Cortex of kidney (tissue), 1 donor: ENCODE measurements at places on chromosomes 6 and 20.

GRCh38 chr20:36826554-36827244 lies 49.2 kb upstream of the TLDC2 start:
- no peak for DNase-seq

DNA sequence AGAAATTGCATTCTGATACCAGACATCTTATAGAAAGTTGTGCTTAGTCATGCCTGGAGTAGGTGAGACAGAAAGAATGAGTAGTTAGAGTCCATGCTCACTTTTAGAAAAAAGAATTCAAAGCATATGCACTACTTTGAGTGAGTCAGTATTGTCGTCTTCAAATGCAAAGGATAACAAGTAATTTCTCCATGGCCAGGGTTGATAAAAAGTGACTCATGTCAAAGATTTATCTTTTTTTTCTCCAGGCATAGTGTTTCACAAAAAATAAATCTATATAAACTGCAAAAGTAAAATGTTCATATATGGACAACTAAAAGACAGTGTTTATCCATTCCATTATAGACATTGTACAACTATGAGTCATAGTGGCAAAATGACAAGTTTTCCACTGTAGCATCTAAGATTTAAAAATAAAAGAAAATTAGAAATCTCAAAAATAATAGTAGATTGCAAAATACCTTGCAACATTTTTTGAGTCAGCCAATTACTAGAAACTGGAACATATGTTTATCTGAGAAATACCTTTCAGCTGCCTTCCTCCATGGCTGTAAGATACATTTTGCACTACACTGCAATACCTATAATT lies 329.6 kb downstream of the GRIK2 start:
- no peak for DNase-seq

GRCh38 chr20:52379723-52380336 lies 188.3 kb upstream of the ZFP64 start:
- no peak for DNase-seq

DNA sequence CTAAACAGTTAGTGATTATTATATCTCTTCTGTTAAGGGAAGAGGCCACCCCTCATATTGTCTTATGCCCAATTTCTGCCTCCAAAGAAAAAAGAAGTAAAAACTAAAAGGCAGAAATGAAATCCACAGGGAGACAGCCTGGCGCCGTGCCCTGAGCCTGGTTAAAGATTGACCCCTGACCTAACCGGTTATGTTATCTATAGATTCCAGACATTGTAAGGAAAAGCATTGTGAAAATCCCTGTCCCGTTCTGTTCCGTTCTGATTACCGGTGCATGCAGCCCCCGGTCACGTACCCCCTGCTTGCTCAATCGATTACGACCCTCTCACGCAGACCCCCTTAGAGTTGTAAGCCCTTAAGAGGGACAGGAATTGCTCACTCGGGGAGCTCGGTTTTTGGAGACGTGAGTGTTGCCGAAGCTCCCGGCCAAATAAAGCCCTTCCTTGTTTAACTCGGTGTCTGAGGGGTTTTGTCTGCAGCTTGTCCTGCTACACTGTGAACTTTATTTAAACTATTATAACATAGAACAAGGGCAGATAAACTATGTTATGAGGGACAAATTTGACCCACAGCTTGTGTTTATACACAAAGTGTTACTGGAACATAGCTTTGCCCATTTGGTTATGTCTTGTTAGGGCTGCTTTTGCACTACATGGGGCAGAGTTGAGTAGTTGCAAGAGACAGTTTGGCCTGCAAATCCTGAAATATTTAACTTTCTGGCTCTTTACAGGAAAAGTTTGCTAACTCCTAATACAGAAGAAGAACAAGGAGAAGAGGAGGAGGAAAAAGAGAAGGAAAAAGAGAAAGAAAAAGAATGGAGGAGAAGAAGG lies 49.6 kb downstream of the CD24 start:
- no peak for DNase-seq

GRCh38 chr6:16429669-16430068 lies 191.3 kb downstream of the GMPR start:
- no peak for DNase-seq

DNA sequence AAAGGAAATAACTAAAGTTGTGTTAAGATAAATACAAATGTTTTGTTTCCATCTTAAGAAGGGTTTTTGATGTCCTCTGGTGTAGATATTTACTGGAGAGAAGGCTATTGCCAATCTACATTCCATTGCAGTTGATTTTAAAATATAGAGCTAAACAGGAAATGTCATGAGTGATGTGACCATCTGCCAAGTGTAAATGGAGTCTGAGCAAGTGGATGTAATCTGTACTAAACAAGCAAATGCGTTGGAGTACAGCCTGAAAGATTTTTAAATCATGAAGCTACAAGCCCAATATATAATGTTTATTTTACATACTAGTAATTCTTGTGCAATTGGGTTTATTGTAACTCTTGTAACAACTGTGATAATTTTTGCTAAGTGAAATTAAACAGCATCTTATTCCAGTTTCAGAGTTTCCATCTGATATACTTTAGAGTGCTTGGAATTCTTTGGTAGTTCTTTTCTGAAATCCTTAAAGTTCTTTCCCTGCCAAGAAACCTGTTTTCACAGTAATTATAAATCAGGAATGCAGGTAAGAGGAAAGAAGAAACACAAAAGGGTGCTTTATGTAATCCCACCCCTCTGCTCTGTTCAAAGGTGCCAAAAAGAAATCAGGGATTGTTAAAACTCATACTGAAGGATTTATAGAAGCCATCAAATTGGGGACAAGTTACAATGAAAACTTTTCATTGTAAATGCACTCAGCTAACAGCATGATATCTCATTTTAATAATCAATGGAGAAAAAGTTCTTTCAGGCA lies 47.2 kb upstream of the FLRT3 start:
- DNase-seq, result no peak

GRCh38 chr20:64042054-64042781 lies 6.2 kb downstream of the C20orf204 start:
- no peak for DNase-seq

DNA sequence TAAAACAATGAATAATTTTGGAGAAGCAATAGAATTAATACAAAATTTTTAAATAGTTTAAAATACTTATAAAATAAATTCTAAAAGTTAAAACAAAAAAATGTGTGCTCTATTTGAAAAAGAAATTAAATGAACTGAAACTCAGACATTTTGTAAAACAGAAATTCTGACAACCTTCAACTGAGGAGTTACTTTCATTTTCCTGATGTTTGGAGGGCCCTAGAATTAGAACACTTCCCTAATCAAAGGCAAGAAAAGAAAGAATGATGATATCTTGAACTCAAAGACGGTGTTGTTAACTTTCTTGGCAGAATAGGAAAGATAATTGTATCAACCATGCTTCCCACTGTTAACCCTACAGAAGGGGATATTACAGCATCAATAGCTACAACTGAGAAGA lies 27.9 kb downstream of the SNX14 start:
- DNase-seq, result no peak

DNA sequence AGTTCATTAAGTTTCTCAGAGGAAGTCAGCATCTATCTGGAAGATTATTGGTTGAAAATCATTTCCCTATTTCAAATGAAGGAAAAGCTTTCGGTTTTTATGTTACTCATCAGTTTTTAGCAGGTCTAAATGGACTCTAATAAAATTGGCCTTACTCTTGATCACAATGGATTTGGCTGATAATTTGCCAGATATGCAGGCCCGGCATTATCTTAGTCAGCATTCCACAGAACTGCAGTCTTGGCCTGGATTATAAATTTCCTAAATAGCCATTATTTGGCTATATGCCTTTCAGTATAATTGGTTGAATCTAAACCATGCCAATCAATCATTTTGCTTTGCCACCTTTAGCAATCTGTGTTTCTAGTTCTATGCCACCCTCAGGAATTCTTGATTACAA lies 91.7 kb upstream of the KCNQ5 start:
- DNase-seq, result no peak

DNA sequence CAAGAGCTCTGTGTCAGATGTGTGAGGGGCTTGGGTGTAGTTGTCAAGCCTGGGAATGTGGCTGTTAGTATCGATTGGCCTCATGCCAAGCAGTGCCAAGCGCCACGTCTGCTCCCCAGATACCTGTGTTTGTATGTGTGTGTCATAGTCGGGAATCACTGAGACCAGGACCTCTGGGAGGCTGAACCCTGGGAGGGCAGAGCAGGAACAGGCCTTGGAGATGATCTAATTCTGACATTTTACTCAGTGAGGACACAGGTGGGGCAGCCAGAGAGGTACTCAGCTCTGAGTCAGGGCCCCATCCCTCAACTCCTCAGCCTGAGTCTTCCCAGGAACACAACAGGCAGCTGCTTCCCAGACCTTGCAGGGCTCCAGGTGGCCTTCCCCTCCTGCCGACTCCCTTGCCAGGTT lies 51.2 kb upstream of the FANCE start:
- DNase-seq, result no peak

DNA sequence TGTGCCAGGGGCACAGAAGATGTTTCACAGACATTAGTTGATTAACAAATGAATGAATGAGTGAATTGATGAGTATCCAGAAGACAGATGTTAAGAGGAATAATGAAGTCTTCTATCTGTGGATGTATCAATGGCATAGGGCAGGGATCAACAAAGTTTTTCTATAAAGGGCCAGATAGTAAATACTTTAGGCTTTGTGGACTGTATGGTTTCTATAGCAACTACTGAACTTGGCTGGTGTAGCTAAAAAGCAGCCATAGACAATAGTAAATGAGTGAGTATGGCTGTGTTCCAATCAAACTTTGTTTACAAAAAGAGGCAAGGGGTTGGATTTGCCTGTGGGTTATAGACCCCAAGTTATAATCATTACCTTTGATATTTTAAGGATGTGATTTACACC lies 144.0 kb downstream of the PRL start:
- DNase-seq, result no peak

GRCh38 chr6:68252632-68253031 lies 382.4 kb upstream of the ADGRB3 start:
- no peak for DNase-seq

- DNase-seq, result no peak
These were observed 100.7 kb upstream of the GMDS start for GRCh38 chr6:2346078-2346477.

DNA sequence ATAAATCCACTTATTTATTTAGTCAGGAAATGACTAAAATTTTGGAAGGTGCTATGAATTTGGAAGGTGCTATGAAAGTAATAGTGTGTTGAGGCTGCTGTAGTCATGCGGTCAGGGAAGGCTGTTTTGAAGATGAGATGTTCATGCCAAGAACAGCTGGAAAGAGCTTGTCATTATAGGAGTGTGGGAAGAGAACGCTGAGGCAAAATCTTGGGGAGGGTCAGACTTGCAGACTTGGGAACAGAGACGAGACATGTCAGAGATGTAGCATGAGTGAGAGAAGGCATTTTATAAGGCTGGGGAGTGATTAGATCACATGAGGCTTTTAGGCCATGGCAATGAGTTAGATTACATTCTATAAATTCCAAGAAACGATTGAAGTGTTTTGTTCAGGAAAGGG lies 124.0 kb upstream of the B3GAT2 start:
- no peak for DNase-seq

- DNase-seq, result no peak
These were observed 3.8 kb downstream of the BRPF3 start for GRCh38 chr6:36200154-36200891.

DNA sequence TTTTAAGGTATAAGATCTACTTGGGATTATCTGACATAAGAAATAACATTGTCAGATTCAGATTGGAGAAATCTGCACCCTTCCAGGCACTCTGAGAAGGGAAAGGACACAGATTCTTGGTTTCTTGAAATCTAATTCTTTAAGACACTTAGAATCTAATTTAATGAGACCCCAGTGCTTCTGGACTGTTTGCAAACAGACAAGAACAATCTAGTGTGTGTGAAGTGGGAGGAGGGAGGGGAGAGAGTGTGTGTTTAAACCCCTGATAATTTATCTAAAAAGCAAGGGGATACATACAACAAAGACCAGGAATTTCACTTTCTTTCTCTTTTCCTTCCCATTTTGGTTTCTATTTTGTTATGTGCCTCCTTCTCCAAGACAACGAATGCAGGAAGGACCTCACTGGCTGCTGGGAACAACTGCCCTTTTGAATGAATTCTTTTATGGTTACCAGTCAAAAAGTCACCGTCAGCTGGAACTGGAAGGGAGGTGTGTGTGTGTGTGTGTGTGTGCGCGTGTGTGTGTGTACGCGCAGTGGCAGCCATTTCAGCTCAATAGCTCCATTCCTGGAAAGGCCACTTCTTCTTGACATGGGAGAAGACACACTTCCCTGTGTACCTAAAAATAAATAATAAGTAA lies 129.4 kb downstream of the BCAS1 start:
- no peak for DNase-seq

DNA sequence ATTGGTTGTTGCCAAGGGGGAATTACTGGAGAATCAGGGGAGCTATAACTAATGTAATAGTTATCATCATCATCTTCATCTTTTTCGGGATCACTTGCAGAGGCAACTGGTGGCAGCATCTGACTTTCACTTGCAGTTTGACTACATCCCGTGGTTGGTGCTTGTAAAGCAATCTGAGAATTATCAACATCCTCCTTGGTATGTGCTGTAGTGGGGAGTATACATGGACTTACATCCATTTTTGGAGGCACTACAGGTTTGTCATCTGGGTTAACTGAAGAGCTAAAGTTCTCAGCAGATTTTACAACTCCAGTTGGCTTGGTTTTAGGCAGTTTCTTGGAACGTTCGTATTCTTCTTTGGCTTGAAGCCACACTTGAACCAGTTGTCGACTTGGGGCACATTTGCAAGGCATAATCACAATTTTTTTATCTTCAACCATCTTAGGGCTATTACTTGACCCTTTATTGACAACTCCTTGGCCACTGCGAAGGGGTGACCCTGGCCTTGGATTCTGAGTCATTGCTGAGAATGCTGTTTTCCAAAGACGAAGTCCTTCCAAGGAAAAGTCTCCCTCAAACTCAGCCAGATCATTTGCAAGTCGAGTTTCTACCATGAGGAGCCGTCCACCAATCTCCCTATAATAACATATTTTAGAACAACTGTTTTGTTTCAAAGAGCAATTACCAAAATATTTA lies 115.5 kb downstream of the REV3L start:
- DNase-seq, result no peak

DNA sequence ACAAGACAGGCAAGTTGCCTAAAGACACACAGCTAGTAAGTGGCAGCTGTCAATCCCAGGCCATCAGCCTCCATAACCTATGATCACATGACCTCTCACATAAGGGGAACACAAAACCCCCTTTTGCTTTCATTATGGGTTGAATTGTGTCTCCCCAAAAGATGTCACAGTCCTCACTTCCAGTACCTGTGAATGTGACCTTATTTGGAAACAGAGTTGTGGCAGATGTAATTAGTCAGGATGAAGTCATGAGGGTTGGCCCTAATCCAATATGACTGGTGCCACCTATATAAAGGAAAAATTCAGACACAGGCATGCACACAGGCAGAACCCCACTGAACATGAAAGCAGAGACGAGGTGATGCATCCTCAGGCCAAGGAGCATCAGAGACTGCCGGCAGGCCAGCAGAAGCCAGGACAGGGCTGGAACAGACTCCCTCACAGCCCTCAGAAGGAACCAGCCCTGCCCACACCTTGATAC lies 33.6 kb downstream of the GFOD1 start:
- no peak for DNase-seq

DNA sequence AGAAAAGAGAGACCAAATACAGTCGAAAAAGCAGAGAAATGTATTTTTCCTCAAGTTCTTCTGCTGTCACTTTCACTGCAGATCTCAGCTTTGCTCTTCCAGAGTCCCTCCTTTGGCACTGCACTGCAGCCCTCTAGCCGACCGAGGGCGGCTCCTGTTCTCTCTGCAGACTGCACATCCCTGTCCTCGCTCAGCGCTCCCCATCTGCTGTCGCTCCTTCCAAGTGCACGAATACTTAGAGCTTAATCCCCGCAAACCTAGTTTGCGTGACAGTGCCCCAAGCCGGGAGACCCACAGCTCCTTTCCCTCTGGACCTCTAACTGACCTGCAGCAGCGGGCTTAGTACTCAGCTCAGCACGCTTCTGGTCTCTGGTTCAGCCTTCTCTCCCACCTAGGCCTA lies 15.2 kb downstream of the RPP21 start:
- no peak for DNase-seq
